ENCODE measurements at places on chromosomes 1 and 21. TPM values are rescaled to one million over a fixed set of nuclear protein-coding genes. Genes with fewer than 3 reads are reported as not detected.

DNA sequence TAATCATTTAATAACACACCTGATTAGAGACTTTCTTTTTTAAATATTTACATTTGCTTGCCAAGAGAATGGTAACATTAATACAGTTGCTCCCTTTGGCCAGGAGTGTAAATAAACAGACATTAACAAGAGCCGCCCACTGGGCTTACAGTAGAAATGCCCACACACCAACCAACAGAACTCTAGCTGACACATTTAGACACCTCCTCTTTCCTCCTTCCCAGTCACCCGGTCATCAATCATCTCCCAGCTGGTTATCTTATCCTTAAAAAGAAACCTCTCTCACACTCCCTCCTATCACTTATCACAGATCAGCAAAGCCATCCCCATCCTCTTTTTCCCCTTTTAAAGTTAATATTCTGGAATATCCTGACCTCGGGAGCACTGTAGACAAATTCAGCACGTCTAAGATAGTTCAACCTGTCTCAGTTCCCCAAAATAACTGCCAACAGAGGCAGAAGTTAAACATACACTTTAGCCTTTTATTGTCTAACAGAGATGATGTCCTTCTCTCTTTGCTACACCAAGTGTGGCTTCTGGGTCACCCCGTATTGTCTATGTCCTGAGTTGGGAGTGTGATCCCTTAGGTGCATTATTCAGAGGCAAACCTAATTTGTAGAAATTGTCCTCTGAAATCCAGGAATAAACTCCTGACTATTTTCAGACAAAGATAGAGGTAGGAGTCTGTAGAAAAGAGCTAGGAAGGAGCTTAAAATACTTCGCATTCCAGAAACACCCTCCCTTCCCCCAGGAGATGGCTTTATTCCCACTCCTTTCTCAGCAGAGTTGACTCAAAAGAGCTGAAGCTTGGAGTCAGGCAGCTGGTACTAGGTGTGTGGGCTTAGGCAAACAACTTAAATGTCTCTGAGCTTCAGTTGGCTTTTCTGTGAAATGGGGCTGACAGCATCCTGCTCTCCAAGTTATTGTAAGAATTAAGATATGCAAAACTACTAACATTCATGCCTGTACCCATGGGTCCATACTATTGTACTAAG, 8.8 kb downstream of the MYCL start:
- DNase-seq = no peak

- DNase-seq = peak; percentile 90
These were observed 584 bp downstream of the TINAGL1 start for GRCh38 chr1:31576743-31577455.

DNA sequence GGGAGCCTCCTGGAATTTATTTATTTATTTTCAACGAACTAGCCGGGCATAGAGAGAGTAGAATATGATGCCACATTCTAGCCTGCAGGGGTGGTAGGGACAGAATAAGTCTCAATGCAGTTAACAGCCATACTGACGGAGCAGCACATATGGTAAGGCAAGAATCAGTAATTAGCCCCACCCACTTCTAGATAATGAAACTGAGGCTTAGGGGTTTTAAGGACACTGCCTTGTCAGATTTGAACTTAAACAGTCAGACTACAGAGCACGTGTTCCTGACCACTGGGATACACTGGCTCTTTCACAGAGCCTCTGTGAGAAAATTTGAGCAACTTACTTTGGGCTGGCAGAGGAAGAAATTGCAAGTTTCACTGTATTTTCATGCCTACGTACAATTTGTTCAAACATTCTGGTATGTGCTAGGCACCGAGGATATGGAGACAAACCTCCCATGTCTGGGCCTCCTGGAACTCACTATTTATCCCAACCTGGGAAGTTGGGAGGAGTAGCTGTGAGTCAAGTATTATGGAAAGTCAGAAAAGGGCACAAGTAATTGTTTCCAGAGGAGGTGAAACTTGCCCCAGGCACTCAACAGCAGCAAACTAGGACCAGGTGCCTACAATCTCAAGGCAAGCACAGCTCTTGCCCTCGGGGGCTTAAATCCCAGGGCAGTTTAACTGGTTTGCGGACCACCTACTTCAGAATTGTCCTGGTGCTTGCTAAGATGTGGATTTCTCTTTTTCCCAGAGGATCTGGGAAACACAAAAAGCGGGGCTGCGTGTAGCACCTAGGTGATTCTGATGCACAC, 1.6 kb upstream of the CLIC4 start:
- DNase-seq = peak; percentile 47

- DNase-seq = no peak
These were observed 11.6 kb downstream of the DSTYK start for GRCh38 chr1:205199931-205200299.

DNA sequence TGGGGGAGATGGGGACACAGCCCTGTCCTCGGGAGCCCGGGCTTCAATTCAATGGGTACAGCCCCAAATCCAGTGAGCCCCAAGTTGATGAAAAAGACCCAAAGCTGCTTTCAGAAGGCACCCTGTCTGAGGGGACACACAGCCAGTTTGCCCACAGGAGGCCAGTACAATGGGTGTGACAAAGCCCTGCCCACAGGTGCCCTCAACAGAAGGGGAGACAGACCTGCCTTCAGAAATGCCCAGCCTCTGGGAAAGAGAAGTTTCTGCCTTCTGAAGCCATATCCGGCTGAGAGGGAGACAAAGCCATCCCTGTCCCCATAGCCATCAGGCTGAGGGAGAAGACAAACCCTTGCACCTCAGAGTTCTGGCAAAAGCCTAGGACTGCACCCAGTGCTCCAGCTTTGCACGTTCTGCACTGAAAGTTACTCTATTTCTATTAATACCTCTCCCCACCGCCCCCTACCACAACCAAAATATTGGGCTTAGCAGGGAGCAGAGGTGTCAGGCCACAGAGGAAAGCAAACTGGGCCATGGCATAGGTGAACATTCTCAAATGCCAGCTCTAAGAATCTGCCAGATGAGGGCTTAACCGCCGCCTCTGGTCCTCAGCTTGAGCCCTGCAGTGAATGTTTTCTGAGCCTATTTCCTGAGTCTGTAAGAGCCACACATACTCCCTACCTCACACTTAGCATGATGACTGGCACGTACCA, 18.0 kb upstream of the PTAFR start:
- DNase-seq = peak; percentile 24

- DNase-seq = no peak
These were observed 200.6 kb downstream of the SMYD3 start for GRCh38 chr1:246306415-246307037.

DNA sequence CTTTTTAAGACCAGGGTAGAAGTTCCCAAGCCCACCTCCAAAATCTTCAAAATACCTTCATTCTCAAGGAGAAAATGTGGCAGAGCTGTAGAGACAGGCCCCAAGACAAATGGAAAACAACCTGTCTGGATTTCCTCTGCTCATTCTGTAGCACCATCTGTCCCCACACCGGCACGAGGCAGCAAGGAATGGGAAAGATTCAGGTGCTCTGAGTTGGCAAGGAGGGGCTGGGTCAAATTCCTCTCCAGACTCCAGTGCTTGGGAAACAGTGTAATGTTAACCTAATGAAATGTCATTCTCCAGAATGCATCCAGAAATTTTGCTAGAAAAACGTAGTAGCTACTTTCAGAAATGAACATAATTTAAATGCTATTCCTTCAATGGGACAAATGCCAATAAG, 9.3 kb downstream of the PABPC4 start:
- DNase-seq = no peak

DNA sequence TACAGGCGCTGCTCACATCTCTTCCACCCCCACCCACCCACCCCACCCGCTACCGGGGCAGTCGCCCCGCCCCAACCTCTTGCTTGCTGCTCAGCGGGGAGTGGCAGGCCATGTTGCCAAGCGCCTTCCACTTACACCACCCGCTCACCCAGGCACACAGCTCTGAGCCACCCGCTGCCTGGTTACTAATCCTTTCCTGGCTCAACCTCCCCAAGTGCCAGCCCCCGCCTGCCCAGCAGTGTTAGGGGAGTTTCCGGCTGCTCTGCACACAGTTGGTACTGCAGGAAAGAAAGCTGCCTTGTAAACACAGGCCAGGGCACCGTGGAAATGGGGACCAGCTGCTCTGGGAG, 56.2 kb downstream of the LACTBL1 start:
- DNase-seq = no peak

- DNase-seq = no peak
These were observed 3.1 kb upstream of the ZNF697 start for GRCh38 chr1:119651133-119651532.

DNA sequence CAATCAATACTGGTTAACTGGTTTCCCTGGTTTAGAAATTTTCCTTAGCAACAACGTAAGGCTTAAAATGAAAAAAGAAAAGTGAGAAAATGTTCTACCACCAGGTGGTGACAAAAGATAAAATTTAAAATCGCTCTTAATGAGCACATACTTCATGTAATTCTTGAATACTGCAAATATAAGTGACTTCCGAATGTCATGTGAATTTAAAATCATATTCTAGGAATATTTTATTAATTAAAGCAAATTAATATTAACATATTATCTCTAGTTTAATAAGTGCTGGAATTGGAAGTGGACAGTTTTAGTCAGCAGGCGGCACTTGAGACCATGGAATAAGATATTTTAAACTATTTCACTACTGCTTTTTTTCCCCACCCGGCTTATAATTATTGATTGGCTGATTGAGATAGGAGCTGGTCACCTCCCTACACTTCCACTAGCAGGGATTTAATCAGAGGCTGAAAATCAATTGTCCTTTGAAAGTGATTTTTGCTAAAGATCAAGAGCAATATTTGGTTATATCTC, 5.0 kb upstream of the ADAMTS1 start:
- no peak for DNase-seq

Gene METTL25B
- total RNA-seq = 20.0 TPM

Gene BMP8A
- total RNA-seq = 1.6 TPM

Gene FHL3
- total RNA-seq = 13.6 TPM

Gene GPR37L1
- not detected for total RNA-seq

Measured in mesenteric fat pad (tissue), 1 donor.